ENCODE measurements at places on chromosomes 5 and 9.

- DNase-seq = peak; percentile 45
Measured at GRCh38 chr5:31232273-31232888, 38.9 kb downstream of the CDH6 start.

DNA sequence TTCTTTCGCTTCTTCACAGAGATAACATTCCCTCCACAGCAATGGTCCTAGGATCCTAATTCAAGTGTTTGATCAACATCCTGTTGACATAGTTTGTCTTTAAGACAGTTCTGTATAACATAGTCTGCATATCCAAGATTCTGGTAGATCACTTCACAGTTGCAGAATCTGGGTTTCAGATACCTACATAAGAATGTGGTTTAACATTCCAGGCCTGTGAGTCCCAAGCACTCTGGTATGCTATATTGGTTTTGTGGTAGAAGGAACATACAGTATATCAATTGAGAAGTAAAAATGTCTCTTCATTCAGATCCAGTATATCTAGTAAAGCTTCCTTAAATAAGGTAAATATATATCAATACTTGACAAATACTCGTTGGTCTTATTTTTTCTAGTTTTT is 914.2 kb upstream of the CDH6 start:
- no peak for DNase-seq

DNA sequence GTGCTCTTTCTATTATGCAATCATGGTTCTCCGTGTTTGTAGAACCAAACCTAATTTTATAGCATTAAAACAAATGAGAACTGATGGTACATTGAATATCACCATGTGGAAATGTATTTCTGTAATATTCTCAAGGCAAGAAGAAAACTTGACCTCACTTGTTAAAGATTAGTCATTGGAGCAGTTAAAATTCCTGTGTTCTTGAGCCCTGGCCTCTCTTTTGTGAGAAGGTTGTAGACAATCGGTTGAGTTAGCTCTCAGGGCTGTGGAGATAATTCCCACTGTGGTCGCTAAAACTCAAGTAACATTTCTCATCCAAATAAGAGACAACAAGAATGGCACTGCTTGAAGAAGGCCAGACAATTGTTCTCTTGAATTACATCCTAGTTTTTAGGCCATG is 216.0 kb upstream of the KLF4 start:
- no peak for DNase-seq

DNA sequence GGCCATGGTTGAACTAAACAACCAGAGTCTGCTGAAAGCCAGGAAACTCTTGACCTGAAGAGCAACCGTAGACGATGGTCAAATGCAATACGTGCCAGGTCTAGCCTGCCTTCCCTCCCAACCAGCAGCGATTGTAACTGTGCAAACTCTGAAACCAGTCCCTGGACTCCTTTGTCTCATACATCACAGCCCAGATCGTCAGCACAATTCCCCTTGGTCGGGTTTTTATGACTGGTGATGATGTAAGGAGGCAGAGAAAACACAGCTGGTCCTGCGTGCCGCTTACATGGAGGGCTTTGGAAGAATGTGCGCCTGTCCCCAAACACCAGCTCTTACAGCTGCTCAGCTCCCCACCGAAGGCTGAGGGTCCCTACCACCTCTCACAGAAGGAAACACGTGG is 24.6 kb downstream of the SMIM23 start:
- no peak for DNase-seq

GRCh38 chr5:180201051-180201987 is 7.7 kb downstream of the RASGEF1C start:
- no peak for DNase-seq

DNA sequence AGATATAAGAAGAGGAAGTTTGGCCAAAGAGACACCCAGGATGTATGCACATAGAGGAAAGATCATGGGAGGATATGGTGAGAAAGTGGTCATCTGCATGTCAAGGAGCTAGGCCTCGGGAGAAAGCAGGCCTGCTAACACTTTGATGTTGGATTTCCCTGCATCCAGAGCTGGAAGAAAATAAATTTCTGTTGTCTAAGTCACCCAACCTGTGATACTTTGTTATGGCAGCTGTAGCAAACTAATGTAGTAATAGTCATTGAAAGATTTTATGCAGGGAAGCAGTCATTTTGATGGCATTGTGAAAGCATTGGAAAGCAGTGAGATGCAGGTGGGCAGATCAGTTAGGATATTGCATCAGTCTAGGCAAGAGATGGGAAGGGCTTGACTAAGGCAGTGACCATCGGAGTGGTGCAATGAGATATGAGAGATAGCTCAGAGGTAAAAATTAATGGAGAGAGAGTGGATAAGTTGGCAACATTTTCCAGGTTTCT is 24.5 kb upstream of the FOCAD start:
- no peak for DNase-seq

- DNase-seq = no peak
Measured at GRCh38 chr9:123169926-123170325, 98.5 kb downstream of the STRBP start.

GRCh38 chr5:42632354-42632900 is 124.2 kb upstream of the CCDC152 start:
- no peak for DNase-seq

- no peak for DNase-seq
Measured at GRCh38 chr5:174589011-174589410, 135.4 kb upstream of the MSX2 start.

DNA sequence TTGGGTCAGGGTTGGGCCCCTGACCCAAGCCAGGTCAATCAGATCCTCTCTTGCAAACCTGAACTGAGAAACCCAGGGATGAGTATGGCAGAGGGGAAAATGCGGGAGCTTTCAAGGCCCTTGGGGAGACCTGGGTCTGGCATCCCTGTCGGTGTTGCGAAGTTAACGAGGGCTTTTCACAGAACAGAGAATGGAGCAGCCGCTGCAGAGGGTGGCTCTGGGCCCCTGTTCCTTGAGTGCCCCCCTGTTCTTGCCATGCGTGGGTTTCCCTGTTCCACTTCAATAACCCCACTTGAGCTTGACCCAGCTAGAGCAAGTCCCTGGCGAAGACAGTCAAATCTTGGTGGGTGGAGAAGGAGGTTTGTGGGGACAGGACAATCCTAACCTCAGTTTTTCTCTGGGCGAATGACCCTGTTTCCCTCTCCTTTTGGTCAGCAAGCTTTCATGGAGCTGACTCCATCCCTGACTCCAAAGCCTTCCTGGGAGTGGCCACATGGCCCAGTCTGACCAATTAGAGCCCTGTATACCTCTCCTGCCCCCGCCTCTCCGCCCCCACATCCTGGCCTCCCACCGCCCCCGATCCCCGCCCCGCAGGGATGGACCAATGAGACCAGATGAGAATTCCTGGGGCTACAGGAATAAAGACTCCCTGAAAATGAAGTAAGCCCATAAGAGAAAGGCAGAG is 2.9 kb upstream of the VDAC1 start:
- DNase-seq = no peak

GRCh38 chr5:168947212-168947868 is 353.6 kb downstream of the SLIT3 start:
- DNase-seq = peak; percentile 26

DNA sequence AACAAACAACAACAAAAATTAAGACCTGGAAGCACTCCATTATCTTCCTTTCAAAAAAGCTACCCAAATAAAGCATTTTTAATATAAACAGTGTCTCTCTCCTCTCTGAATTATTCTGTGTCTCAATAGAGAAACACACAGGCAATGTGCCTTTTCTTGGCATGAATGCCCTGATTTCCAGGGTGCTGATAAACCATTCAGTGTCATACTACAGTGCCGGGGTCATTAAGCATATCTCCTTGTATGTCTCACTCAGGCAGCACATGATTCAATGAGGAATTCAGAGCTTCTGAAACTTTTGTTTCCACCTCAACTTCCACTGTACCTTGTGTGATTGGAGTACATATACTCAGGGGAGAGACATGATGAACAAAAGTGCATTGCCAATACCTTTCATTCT is 294.0 kb upstream of the SLC24A2 start:
- DNase-seq = no peak

DNA sequence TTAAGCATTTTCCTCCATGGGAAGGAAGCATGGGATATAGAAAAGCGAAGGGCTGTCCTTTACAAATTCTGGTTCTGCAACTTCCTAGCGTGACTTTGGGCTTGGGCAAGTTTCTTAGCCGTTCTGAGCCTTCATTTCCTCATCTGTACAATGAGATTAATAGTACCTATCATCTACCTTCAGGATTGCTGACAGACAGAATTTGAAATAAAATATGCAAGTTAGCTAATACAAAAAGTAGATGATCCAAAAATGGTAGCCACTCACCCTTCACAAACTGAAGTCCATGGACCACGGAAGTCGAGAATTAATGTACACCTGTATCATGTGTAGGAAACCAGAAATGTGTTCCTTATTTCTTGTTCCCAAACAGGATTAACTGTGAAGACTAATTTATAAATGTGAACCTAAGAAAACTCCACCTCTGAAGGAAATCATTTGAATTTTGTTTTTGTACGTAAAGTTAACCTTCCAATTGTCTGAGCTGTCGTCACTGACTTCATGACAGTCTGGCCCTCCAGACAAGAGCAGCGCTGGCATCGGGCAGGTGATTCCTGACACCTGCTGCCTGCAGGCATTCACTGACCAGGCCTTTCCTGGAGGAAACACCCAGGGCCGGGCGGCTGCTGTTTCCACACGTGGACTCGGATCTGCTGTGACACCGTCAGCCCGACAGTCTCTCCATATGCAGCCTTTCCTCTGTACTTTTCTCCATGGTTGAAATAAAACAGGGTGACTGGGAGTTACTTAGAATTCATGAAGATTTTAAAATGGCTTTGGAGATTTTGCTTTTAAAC is 63.4 kb downstream of the PSMB7 start:
- DNase-seq = no peak

GRCh38 chr5:141039517-141039916 is 11.7 kb upstream of the PCDHB1 start:
- no peak for DNase-seq

DNA sequence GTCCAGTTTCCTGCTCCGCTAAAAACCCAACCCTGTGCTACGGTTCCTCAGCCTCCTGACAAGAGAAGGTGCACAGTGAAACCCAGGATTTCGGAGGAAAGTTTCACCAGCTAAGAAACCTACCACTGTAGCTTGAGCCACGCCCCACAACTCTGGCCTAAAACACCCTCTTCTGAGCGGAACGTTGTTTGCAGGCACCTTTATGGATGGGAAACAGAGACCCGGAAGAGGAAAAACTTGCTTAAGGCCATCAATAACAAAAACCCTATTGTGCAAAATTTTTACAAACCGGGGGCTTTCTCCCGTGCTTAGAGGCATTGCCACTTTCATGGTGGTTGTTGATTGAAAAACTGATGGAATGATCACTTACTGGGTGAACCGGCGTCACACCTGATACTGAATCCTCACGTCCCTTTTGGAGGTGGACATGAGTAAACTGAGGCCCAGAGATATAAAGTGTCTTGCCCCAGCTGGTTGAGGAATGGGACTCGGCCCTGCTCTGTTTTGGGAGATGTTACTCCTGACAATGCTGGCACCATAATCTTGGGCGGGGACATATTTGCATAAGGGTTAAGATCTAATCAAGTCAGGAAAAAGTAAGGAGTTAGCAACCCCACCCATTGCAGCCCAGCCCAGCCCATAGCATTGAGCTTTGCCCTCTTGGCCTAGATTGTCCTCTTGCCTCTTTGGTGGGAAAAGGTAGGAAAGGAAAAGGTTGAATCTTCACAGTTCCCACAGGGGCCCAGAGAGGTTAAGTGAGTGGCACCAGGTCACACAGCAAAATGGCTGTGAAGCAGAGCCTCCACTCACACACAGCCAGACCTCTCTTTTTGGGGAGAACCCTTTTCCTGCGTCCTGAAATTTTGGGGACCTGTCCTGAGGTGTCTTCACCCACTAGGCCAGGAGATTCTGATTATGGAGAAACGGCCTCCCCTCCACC is 23.2 kb upstream of the PTGS1 start:
- no peak for DNase-seq

GRCh38 chr5:42813533-42813932 is 1.8 kb upstream of the SELENOP start:
- no peak for DNase-seq

DNA sequence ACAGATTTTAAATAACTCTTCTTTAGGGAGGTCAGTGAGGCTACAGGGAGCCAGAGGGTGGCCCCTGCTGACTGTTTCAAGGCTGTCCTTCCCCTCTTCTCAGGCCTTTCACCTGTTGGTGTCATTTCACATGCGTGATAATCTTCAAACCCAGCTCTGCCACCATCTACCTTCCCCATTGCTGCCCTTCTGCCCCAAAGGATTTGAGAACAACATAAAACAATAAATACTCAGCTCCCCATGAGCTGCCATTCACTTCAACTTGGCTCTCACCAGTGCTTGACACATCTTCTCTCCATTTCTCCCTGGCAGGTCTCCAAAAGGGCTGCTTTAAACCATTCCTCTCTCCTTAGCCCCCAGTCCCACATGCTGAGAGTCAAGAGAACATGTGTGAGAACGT is 75.5 kb upstream of the PALM2AKAP2 start:
- DNase-seq = no peak

DNA sequence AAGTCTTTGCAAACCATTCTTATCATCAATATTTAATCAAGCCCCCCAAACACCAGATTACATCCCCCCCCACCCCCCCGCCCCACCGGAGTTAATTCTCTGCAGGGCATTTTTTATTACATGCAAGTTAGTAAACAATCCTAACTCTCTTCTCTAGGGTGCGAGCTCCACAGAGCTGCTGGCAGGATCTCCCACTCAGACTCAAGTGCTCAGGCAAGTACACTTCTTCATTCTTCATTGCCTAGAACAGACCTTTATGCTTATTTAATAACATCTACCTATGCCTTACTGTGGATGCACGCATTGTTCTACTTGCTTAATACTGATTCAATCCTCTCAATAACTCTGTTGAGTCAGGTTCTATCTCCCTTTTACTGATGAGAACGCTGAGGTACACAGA is 9.9 kb downstream of the SAXO1 start:
- no peak for DNase-seq

DNA sequence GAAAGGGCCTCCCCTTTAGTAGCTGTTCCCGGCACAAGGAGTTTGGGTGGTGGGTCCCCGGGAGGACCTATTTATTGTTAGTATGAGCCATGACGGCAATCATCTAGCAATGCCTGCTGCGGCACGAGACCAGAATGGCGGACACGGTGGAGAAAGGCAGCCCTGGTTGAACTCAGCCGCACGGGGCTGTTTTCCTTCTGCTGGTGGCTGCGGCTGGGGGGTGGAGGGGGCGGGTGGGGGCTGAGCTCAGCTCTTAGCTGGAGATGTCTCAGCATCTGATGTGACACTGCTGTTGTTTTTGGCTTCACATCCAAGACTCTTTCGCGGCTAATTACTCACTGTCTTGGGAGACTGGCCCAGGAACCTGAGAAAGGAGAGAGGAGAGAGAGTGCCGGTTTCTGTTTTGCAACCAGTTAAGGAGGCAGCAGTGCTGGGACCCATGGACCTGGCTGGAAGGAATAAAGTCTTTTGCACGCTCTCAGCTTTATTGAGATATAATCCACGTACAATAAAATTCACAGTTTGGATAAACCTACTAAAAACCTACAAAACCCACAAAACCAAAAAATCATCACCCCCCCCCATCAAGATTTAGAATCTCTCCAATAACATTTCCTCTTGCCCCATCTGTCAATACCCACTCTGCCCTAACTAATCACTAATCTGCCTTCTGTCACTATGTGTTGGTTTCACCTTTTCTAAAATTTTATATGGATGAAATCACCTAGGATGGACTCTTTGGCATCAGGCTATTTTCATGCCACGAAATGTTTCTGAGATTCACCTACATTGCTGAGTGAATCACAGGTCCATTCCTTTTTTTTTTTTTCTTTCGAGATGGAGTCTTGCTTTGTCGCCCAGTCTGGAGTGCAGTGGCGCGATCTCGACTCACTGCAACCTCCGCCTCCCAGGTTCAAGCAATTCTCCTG is 81.8 kb upstream of the NEURL1B start:
- DNase-seq = peak; percentile 27

GRCh38 chr5:124963236-124963919 is 216.9 kb upstream of the ZNF608 start:
- DNase-seq = no peak

- no peak for DNase-seq
Measured at GRCh38 chr5:150674341-150674821, 13.3 kb downstream of the MYOZ3 start.
